Renal cortex interstitium (tissue), 15 donors: ENCODE measurements at places on chromosomes 7 and 10. TPM values are rescaled to one million over a fixed set of nuclear protein-coding genes. Genes with fewer than 3 reads are reported as not detected.

ZNF467 gene
- polyA plus RNA-seq = 23.5 TPM

MALSU1 gene
- polyA plus RNA-seq = 52.9 TPM

ZMIZ2 gene
- polyA plus RNA-seq = 53.9 TPM

TMEM270 gene
- 0.21 TPM for polyA plus RNA-seq

WNT8B gene
- polyA plus RNA-seq = 0.82 TPM

RNF133 gene
- 0.34 TPM for polyA plus RNA-seq

VAX1 gene
- not detected for polyA plus RNA-seq

PNLIPRP1 gene
- 0.23 TPM for polyA plus RNA-seq

ABCC2 gene
- polyA plus RNA-seq = 10.3 TPM

CRYGN gene
- 5.6 TPM for polyA plus RNA-seq

CCL26 gene
- polyA plus RNA-seq = 0.20 TPM

CARD11 gene
- polyA plus RNA-seq = 1.0 TPM

ERLIN1 gene
- 47.2 TPM for polyA plus RNA-seq

MKI67 gene
- polyA plus RNA-seq = 49.5 TPM

EBLN1 gene
- polyA plus RNA-seq = not detected

AP4M1 gene
- 36.9 TPM for polyA plus RNA-seq
